DMS 273 treated with DMSO at 0.1 percent for 48 hours (cell line): ENCODE measurements at places on chromosomes 12 and 14.

- no peak for DNase-seq
These were observed 345.2 kb downstream of the ZFP36L1 start for GRCh38 chr14:68447581-68448251.

GRCh38 chr14:84929834-84930233 lies 600.1 kb upstream of the FLRT2 start:
- no peak for DNase-seq

- no peak for DNase-seq
These were observed 24.1 kb downstream of the DUSP16 start for GRCh38 chr12:12538535-12538934.

GRCh38 chr12:120468821-120469449 lies 613 bp downstream of the SRSF9 start:
- no peak for DNase-seq

- peak; percentile 80 for DNase-seq
These were observed 42.0 kb downstream of the MOK start for GRCh38 chr14:102262929-102263462.

DNA sequence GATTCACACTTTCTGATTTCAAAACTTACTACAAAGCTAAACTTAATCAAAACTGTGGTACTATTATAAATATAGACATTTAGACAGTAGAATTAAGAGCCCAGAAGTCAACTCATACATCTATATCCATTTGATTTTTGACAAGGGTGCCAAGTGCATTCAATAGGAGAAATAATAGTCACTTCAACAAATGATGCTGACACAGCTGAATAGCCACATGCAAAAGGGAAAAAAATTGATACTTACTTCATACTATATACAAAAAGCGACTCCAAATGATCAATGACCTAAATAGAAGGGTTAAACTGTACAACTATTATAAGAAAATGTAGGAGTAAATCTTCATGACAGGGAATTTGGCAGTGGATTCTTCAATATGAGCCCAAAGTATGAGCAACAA lies 40.7 kb upstream of the SYT10 start:
- DNase-seq: no peak

- DNase-seq: no peak
These were observed 3.7 kb downstream of the OR10G2 start for GRCh38 chr14:21631084-21631483.

- DNase-seq: no peak
These were observed 230.8 kb upstream of the NPAS3 start for GRCh38 chr14:32707742-32708500.

GRCh38 chr12:107873223-107873622 lies 98.7 kb downstream of the ASCL4 start:
- DNase-seq: no peak

- DNase-seq: no peak
These were observed 2.3 kb downstream of the TTC9 start for GRCh38 chr14:70643967-70644366.

DNA sequence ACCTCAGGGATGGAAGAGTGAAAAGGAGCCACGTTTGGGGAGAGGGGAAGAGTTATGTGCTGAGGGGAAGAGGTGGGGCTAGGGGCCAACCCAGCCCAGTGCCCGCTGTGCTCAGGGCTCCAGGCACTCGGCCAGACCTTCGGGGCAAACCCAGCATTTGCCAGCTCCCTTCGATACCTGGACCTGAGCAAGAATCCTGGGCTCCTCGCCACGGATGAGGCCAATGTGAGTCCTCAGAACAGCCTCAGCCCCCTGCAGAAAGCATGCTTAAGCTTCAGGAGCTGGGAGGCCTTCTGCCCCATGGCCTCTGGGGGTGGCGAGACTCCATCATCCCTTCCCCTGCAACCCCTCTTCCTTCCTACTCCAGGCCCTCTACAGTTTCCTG lies 5.0 kb downstream of the CARMIL3 start:
- DNase-seq: no peak

DNA sequence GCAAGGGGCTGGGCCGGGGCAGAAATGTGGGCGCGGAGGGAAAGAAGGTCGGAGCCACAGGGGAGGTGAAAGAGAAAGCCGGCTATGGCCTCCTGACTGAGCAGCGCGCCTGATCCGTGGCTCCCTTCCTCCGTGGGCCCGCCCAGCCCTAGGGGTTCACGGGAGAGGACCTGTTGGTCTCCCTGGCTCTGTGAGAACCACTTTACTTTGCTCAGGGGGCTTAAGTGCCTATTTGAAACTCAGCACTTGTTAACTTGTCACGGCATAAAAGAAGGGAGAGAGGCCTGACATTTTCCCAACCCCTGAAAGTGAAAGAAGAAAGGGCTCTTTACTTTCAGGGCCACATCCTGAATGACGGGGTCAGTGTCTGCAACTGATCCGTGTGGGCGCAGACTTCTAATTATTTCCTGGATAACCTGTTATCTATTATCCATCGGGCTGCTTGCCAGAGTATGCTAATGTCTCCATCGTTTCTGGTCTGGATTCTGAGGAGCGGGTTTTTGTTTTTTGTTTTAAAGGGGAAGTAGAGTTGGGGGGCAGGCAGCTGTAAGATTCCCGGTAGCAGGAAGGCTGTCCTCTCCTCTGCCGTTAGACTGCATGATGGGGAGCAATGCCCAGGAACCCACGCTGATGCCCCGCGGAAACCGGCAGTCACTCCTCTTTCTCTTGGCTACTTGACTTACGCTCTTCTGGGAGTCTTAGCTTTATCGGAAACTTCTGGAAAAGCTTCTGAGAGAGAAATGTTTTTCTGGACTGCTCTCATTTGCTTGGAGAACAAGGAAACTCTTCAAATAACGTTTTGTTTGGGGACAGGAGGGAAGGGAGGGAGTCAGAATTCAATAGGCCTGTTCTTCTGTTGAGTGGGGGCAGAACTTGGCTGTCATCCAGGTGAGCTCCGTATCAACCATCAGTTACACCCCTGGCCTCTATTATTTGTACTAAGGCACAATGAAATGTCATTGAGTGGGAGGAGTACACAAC lies 127.7 kb upstream of the MAX start:
- DNase-seq: no peak

DNA sequence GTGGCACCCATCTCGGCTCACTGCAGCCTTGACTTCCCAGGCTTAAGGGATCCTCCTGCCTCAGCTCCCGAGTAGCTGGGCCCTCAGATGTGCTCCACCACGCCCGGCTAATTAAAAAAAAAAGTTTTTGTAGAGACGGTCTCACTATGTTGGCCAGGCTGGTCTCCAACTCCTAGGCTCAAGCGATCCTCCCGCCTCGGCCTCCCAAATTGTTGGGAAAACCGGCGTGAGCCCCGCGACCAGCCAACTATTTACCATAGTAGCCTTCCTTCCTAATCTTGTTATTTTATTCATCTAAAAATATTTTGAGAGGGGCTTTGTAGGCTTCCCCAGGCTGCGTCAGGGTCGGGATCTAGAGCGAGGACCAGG lies 25.4 kb upstream of the YY1 start:
- DNase-seq: no peak

GRCh38 chr14:70915415-70915814 lies 8.2 kb downstream of the PCNX1 start:
- DNase-seq: no peak

- no peak for DNase-seq
These were observed 5.5 kb downstream of the KRT5 start for GRCh38 chr12:52514471-52515318.

- no peak for DNase-seq
These were observed 29.3 kb upstream of the ATF1 start for GRCh38 chr12:50734409-50735263.

DNA sequence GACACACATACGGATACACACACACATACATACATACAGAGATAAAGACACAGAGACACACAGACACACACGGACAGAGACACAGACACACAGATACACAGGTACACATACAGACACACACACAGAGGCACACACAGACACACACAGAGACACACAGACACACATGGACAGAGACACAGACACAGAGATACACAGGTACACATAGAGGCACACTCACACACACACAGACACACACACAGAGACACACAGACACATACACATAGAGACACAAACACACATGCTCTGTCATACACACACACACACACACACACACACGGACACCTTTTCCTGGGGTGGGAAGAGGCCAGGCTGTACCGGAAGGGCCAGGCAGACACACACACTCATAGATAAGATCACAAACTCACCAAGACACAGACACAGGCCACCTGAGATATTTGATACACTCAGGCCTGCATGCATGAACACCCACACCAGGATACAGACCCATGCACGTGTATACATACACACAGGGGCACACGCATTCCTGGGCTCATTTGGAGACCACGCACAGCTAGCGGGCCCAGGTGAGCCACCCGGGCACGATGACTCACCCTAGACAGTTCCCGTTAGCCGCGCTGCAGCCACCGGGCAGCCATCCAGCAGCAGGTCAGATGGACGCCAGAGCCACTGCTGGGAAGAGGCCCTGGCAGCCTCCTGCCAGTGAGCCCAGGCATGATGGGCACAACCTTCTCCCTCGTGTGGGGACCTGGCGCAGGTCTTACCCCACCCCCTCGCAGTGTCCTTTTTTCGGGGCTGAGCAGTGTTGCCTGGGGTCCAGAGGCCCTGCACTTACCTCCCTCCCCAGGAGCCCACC lies 1.8 kb upstream of the AHNAK2 start:
- DNase-seq: no peak

DNA sequence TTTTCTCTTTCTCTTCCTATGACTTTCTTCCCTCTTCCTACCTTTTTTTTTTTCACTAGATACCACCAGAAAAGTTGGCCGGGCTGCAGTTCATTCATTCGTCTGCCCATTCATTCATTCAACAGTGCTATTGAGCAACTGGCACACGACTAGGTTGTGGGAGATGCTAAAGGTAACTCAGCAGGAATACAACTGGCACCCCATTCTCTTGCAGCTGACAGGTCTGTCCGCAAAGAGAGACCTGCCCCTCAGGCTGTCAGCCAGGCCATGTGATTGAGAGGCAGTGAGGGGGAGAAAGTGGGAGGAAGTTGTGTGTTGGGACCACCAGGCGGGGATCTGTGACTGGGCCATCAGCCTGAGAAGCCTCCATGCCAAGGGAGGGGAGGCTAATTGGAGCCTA lies 105.2 kb downstream of the TSPAN9 start:
- DNase-seq: no peak

- no peak for DNase-seq
These were observed 411.1 kb downstream of the SYT1 start for GRCh38 chr12:79275631-79276030.

GRCh38 chr14:92703516-92703915 lies 44.9 kb downstream of the LGMN start:
- no peak for DNase-seq

DNA sequence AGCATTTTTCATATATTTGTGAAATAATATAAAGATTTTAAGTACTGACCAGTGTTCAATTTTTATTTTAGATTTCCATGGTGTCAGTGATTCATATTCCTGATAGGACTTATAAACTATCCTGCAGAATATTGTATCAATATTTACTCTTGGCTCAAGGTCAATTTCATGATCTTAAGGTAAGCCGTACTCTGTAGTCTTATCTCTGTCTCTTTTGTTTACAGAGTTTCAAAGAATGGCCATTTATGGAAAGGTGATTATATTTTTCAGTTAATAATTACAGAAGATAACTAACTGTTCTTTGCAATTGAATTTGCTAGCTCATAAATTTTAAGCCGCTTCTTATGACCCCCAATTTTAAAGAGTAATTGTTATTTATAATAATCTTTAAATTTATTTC lies 27.9 kb downstream of the CGRRF1 start:
- DNase-seq: no peak

DNA sequence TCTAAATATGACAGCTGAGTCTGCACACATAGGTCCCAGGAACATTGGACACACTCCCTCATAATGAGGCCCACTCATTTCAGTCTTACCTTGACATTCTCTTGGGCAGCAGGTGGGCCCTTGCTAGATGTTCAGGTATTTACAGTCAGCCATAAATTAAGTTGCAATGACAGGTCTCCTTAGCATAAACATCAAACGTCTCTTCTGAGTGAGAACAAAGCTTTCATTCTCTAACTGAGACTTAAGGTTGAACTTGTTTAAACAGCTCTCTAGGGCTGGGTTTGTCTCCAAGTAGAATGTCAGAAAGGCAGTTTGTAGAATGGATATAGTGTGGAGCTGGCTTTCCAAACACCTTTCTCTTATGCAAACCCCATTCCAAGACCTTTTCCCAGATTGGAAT lies 10.3 kb downstream of the ACVR1B start:
- no peak for DNase-seq

GRCh38 chr12:124213666-124214347 lies 81.1 kb upstream of the RFLNA start:
- DNase-seq: no peak

GRCh38 chr12:17528394-17528793 lies 561.6 kb downstream of the RERGL start:
- no peak for DNase-seq

DNA sequence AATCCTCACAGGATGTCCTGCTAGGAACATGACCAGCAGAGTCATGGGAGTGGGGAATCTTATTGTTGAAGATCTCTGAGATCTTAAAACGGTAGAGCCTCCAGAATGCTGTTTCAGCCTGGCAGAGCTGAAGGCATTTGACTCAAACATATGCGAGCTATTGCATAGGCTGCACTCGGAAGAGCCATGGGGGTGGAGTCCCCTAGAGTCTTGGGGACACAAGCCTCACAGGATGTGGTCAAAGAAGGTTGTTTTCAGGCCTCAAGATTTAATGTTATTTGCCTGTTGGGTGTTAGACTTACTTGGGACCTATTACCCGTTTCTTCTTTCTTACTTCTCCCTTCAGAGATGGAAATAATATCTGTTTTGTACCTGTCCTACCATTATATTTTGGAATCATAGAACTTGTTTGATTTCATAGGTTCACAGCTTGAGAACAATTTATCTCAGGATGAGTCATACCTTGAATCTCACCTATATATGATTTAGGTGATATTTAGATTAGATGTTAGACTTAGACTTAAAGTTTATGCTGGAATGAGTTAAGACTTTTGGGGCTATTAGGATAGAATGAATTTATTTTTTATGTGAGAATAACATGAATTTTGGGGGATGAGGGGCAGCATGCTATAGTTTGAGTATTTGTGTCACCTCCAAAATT lies 172.2 kb upstream of the ATP2B1 start:
- DNase-seq: no peak

DNA sequence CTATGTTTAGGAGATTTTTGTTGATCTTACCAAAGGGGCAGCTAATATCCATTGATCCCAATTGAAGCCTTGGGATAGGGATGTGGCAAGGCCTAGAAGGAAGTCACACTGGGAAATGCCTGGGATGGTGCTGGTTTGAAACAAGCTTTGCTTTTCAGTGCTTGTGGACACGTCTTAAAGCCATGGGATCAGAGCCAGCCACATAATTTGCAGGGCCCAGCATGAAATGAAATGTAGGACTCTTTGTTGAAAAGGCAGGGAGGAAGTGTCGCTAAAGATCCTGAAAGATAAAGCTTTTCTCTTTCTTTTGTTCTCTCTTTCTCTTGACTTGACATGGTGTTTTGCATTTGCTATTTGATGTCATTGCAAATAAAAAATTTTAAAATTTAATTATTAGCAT lies 5.0 kb downstream of the TTC9 start:
- no peak for DNase-seq

- DNase-seq: no peak
These were observed 15.9 kb downstream of the FBLN5 start for GRCh38 chr14:91931478-91932088.

- no peak for DNase-seq
These were observed 279.9 kb downstream of the GRIN2B start for GRCh38 chr12:13701502-13701901.

- DNase-seq: no peak
These were observed 56.5 kb upstream of the GZMB start for GRCh38 chr14:24690492-24690891.
